ENCODE measurements at places on chromosomes 6 and 20.

GRCh38 chr6:130578713-130579112, 212.9 kb downstream of the TMEM200A start:
- DNase-seq: no peak

DNA sequence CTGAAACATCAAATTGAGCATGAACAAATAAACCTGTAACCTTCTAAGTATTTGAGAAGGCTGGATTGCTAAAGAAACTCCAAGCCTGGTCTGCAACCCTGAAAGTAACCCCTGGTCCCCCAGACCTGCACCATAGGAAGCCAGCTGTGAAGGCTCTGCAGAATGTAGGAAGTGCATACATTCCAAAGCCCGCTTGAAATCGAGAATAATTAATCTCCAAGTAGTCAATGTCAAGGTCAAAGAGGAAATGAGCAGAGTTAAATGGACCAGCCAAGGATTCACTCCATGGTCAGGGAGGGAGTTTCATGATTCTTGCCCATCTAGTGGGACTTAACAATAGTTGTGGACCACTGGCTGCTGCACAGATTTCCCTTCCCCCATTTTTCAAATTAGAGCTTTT, 107.6 kb upstream of the RNF24 start:
- no peak for DNase-seq

- DNase-seq: peak; percentile 5
These were observed 59.4 kb upstream of the CD83 start for GRCh38 chr6:14058029-14058695.

- DNase-seq: peak; percentile 95
These were observed 7.1 kb upstream of the CAPN11 start for GRCh38 chr6:44151348-44152108.

- DNase-seq: no peak
These were observed 10.5 kb downstream of the STMN3 start for GRCh38 chr20:63642527-63643247.

DNA sequence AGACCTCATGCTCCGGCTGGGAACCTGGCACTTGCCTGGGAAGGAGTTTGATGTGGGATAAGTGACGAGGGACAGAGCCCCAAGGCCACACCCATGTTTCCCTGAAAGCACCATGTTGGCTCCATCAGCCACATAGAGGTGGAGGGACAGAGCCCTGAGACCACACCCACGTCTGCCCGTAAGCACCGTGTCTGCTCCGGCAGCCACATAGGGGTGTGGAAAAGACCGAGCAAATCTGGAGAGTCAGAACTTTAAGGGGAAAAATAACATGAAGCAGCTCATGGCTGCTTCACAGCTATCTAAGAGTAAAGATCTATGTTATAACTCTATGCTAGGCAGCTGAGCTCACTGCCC, 15.3 kb downstream of the SLCO4A1 start:
- DNase-seq: no peak

GRCh38 chr20:21125072-21125848, 622 bp upstream of the KIZ start:
- no peak for DNase-seq

DNA sequence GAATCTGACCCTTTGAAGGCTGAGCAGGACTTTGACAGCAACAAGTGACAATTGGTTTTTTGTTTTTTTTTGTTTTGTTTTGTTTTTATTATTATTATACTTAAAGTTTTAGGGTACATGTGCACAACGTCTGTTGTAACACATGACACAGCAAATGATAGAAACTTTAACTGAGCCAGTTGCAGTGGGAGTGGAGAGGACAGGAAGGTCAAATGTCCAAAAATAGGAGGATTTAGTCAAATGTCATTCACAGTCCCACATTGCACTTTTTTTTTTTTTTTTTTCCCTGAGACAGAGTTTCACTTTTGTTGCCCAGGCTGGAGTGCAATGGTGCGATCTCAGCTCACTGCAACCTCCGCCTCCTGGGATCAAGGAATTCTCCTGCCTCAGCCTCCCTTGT, 223.0 kb downstream of the HIVEP2 start:
- no peak for DNase-seq

DNA sequence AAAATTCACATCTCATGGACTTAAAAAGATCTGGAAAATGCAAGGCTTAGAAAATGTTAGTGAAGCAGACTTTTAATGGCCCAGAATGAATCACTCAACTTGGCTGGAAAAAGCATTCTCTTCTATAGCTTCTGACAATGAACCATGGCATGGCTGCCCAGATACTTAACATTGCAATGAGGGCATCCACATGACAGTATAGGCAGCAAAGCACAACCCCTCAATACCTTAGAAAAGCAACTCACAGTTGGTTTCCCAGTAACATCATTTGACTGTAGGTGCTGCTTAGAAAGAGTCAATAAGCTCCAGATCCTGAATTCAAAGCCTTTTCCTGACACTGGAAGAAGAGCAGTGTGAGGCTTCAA, 155.8 kb downstream of the EYA4 start:
- DNase-seq: no peak

- no peak for DNase-seq
These were observed 2.5 kb downstream of the MCM9 start for GRCh38 chr6:118932421-118932820.

GRCh38 chr20:31894980-31895675, 24.7 kb downstream of the TTLL9 start:
- peak; percentile 35 for DNase-seq

DNA sequence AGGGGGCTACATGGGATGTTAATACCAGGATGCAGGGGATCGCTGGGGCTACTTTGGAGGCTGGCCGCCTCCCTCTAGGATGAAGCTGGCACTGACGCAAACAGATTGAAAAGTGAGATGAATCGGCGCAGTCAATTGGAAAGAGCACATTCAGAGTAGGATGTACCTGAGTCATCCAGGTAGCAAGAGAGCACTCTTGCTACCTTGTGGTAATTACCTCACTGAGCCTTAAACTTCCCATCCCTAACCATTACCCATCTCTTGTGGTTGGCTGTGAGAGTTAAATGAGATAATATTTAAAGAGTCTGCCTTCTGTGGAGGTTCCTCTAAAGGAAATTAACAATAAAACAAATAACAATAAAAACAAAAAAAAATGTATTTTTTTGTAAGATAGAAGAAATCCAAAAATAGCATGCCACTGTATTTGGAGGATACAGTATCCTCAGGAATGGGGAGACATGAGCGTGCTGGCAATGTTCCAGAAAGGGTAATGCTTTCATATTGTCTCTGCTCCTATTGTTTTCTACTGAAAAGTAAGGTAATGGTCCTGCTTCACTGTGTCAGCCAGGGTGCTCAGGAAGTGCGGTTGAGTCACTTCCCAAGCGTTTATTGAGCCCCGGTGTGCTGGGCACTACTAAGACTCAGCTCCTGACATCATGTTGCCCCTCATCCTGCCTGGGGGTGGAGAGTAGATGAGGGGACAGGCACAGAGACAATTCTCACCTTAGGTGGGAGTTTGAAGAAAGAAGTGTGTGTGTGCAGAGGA, 301.1 kb downstream of the EYA4 start:
- no peak for DNase-seq

DNA sequence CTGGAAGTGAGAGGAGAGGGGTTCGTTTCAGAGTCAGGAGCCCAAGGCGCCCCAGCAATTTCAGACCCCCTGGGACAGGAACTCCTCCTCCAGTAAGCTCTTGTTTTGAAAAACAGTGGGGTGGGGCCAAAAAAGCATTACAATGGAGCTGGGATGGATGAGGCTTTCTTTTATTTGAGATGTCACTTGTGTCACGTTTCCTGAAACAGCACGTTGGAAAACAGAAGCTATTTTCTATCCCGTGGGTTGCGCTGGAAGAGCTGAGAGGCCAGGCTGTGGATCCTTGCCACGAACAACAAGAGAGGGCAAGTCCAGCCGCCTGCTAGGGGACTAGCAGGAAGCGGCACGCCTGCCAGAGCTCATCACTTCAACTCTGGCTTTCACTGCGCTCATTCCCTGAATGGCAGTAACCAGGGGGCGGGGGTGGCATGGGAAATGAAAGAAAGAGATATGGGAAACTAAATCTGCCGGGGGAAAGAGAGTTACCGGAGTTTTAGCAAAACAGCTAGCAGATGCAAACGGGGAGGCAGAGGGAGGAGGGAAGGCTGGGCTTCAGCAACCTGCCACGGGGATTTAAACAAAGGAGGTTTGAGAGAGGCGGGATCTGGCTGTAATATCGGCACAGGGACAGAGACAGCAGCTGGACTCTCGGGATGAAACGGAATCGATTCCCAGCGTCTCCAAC, 34.6 kb downstream of the GCNT2 start:
- no peak for DNase-seq

DNA sequence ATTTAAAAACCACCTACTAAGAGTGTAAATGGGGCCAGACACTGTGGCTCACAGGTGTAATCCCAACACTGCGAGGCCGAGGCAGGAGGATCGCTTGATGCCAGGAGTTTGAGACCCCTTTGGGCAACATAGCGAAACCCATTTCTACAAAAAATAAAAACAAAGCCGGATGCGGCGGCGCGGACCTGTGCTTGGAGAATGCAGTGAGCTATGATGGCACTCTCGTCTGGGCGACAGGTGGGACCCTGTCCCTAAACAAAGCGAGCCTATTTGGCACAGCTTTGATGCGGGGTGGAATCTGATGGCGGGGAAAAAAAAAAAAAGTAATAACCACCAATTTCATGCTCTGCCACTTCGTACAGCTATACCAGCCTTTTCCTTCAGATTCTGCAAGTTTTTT, 1.1 kb downstream of the TCP1 start:
- DNase-seq: no peak

DNA sequence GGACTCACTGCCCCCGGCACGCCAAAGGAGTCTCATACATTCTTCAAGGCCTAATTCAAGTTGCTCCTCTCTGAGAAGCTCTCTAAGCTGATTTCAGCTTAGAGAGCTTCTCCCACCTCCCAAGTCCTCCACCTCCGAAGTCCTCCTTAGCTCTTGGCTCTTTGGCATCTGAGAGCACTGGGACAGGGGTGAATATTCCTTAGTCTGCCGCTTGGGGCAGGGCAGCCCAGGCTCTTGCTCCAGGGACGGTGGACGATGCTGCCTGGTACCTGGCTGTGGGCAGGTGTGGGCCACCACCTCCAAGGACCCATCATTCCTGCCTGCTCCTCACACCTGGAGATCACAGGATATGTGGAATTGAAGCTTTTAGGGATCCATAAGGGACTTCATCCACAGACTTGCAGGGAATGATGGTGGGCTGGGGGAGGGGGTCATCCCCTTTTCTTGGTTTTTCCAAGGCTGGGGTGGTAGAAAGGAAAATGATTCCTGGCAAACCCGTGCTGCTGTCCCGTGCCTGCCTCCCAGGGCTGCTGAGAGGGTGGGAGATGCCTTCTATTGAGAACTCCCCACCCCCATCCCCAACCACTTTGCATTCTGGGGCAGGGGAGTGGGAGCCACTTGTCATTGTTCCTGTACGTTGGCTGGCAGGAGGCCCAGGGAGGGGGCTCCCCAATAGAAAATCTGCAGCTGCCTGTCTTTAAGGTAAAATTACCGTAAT, 57.4 kb downstream of the ARHGAP40 start:
- DNase-seq: no peak

All from left lung (tissue), 14 donors.